ENCODE measurements at places on chromosomes 7 and 10.

GRCh38 chr7:130639388-130639787, 29.2 kb downstream of the COPG2 start:
- no peak for DNase-seq

- peak; percentile 29 for DNase-seq
Observed at GRCh38 chr10:96229568-96230030, 41.8 kb downstream of the BLNK start.

- no peak for DNase-seq
Observed at GRCh38 chr7:90424720-90425119, 21.5 kb downstream of the CLDN12 start.

- DNase-seq, result no peak
Observed at GRCh38 chr7:105664816-105665525, 83.7 kb upstream of the EFCAB10 start.

DNA sequence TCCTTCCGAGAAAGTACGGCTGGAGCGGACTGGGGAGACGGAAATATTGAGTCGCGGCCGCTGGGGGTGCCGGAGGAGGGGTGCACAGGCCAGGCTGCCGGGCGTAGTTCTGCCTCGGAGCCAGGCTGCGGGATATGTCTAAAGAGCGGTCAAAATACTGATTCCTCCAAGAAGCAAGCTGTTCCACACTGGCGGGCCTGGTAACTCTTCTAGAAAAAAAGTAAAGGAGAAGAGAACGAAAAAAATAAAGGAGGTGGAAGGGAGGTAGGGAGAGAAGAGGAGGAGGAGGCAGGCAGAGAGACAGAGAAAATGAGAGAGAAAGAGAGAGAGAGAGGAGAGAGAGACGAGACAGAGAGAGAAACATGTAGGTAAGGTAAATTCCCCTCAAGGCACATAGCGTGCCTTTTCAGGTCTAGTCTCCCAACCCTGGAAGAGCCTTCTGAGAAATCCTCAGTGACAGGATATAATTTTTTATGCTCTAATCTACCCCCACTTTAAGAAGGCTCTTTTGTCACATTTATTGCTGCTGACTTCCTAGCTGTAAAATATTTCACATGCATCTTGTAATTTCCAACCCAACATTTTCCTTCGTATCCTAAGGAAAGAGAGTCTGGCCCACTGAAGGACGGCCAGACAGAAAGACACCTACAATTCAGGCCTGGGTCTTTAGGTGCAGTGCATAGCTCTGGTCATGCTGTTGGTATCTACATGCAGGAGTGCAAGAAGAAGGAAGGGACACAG, 5.7 kb downstream of the DLX5 start:
- no peak for DNase-seq

DNA sequence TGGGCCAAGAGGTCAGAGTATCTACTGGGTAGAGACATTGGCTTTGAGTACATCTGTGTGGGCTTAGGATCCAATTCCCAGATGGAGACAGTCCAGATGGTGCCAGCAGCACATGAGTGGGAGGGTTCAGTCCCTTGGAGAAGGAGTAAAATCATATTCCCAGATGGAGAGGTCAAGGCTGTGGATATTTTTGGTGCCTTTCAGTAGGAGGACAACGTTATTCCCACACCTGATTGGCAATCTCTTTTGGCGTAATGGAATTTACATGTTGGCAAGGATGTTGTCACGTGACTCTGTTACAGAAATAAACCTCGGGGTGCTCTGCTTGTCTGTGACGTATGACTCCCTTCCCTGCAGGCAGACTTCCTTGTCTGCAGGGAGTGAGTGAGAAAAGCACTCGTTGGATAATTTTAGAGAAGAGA, 27.6 kb downstream of the NPS start:
- DNase-seq, result no peak

GRCh38 chr10:132659206-132660091, 121.9 kb downstream of the INPP5A start:
- DNase-seq, result no peak

GRCh38 chr10:133135116-133135465, 24.9 kb upstream of the KNDC1 start:
- no peak for DNase-seq

DNA sequence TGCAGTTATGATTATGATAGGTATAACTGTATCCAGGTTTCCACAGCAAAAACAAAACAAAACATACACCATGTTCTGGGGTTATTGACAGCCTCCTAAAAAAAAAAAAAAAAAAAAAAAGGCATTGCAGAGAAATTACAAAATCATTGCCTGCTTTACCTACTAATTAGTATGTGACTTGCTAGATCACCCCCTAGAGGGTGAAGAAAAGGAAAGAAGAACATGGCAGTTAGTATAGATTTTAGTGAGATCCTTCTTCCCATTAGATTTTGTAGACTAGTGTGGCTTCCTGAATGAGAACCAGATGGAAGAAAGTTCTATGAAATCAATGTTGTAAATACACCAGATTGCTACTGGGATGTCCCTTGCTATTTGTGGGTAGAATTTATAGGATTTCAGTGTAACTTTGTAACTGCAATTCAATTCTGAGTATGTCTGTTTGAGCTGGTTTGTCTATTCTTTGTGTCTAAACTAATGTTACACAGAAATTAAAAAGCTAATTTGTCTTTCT, 24.0 kb upstream of the AGBL3 start:
- DNase-seq, result no peak

DNA sequence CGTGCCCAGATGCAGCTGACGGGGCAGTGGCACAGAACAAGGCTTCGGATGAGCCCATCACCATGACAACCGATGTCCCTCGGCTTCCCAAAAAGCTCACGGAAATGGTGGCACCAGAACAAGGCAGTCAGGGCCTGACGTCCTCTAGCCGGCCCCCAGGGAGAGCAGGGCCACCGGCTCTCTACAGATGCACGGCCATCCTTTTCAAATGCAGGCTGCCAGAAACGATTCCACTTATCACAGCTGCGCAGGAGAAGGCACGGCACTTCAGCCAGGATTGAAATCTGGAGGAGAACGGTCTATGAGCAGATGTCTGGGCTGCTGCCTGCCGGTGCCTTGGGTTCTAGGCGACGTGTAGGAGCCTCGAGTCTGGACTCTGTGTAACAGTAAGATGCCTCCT, 223.8 kb downstream of the ZMYND11 start:
- no peak for DNase-seq

- no peak for DNase-seq
Observed at GRCh38 chr7:123771256-123771655, 22.5 kb upstream of the WASL start.

DNA sequence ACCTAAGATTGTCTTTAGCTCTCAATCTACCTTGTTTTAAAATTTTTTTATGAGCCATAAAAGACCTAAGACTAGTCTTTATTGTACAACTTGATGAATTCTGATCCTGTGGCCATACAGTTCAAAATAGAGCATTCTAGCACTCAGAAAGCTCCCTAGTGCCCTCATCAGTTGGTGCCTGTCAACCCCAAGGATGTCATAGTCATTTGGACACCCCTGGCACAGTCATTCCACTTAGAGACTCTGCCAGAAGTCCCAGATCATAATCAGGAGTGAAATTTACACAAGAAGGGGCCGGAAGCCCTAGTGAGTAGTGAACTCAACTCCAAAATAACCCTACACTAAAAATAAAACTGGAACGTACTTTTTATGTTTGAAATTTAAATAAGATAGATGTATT, 80.0 kb upstream of the INSIG1 start:
- no peak for DNase-seq

- no peak for DNase-seq
Observed at GRCh38 chr7:142876991-142877910, 8.3 kb downstream of the TRPV6 start.

DNA sequence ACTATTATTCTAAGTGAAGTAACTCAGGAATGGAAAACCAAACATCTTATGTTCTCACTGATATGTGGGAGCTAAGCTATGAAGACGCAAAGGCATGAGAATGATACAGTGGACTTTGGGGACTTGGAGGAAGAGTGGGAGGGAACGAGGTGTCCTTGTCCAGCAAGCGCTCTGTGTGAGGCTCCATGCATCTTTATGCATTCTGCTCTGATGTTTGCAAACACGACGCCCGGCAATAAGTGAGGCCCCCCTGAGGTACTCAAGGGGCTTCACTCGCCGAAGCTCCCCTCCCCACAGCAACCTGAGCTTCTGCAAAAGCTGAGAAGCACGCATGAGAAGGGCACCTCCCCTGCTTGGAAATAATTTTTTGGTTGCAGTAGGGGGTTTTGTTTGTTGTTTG, 103.3 kb downstream of the LHPP start:
- no peak for DNase-seq

DNA sequence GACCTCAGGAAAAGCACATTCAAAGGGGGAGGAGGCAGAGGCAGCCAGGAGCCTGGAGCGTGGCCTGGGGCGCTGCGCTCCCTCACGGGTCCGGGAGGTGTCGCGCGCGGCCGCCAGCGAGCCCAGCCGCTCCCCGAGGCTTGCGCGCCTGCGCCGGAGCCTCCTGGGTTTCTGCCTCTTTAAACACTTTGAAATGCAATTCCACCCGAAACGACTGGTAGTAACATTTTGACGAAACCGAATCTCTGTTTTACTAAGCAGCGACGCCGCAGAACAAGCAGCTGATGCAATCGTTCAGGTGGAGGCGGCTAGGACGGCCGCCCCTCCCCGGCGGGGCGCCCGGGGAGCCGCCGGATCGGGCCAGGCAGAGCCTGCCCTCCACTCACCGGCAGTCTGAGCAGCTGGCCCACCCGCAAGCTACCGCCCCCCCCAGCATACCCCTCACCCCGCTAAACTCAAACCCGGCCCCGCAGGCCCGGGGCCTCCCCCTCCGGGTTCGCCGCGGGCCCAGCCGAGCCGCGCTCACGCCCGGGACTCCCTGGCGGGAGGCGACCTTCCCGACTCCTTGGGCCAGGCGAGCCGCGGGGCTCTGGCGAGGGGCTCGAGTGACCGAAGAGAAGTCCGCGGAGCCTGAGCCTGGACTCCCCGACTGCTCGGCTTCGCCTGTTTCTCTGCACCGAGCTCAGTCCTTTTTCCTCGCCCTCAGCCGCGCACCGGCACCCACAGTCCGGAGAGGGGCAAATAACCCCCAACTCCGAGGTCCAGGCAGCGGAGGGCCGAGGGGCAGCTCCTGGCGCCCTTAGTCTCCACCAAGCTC, 3.2 kb downstream of the MKX start:
- no peak for DNase-seq

- DNase-seq, result no peak
Observed at GRCh38 chr10:32050177-32050576, 6.0 kb downstream of the KIF5B start.

- DNase-seq, result no peak
Observed at GRCh38 chr7:22452960-22453558, 46.9 kb downstream of the STEAP1B start.
